Activated CD4-positive, alpha-beta memory T cell treated with anti-CD3 and anti-CD28 coated beads, Interleukin-2, amount 10 ng/mL, durations not matched to agents 7 days and 5 days (primary cell): ENCODE measurements at places on chromosomes 12 and 14. TPM values are rescaled to one million over a fixed set of nuclear protein-coding genes. Genes with fewer than 3 reads are reported as not detected.

The AICDA gene
- total RNA-seq: not detected

The SLC17A8 gene
- not detected for total RNA-seq

- H3K4me1 ChIP-seq: no peaks in the 10 kb centered on the region
- no peaks in the 10 kb centered on the region for H3K27me3 ChIP-seq
- H3K27ac ChIP-seq: no peak overlapping the region
- H3K36me3 ChIP-seq: no peaks in the 10 kb centered on the region
- no peak for DNase-seq
Observed at GRCh38 chr14:81633496-81633895, 99.8 kb upstream of the SEL1L start.

The JPH4 gene
- not detected for total RNA-seq

The CLECL1 gene
- 13.5 TPM for total RNA-seq

GRCh38 chr12:3705354-3705675 is 47.6 kb downstream of the CRACR2A start:
- H3K36me3 ChIP-seq: peaks cover 28% of the 10 kb centered on the region
- DNase-seq: no peak

DNA sequence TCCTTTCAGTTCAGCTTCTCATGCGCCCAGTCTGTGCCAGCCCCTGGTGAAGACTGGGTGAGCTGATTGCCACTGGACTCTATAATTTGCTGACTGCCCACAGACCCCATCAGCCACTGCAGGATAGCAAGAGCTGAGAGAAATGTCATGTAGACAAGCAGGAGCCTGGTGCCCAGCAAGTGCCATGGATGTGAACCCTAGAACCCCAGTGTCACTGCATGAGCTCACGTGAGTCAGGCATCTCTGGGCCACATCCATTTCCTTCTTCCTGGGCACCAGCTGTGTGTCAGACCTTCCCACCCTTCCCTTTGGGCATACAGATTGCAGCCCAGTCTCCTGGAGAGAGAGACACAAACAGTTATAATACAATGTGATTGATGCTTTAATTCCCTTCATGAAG is 73.8 kb downstream of the NTF3 start:
- H3K27ac ChIP-seq: no peak overlapping the region
- DNase-seq: no peak
- no peaks in the 10 kb centered on the region for H3K4me1 ChIP-seq
- peaks cover 2% of the 10 kb centered on the region for H3K27me3 ChIP-seq

- H3K4me1 ChIP-seq: peaks cover 6% of the 10 kb centered on the region
- no peak overlapping the region for H3K4me3 ChIP-seq
- H3K27me3 ChIP-seq: no peaks in the 10 kb centered on the region
- H3K36me3 ChIP-seq: peaks cover 5% of the 10 kb centered on the region
Observed at GRCh38 chr14:45066667-45067066, 17.2 kb upstream of the PRPF39 start.

The MYBPC1 gene
- not detected for total RNA-seq

DNA sequence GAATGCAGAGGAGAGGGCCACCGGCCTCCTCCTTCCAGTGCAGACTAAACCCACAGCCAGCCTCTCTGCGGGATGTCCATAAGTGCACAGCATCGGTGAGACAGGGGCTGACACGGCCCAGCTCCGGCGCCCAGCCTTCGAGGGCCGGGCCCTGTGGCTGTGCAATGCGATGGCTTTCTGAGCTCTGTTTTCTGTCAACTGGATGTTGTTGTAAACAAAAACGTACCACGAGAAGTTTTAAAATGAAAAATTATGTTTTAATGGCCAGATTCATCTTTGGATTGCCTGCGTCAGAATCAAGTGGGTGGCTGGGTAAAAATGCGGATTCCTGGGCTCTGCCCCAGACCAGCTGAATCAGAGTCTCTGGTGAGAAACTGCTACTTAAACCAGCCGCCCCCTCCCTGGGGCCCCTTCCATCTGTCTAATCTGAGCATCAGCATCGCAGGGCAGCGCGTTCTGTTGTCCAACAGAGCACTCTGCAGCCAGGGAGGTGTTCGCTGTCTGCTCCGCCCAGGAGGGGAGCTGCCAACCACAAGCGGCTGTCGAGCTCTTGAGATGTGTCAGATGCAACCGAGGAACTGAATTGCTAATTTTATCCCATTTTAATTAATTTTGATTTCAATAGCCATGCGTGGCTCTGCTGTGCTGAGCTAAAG is 133.4 kb downstream of the RFLNA start:
- H3K4me3 ChIP-seq: no peak overlapping the region
- peaks cover 40% of the 10 kb centered on the region for H3K36me3 ChIP-seq
- no peak for DNase-seq
- H3K27ac ChIP-seq: no peak overlapping the region

DNA sequence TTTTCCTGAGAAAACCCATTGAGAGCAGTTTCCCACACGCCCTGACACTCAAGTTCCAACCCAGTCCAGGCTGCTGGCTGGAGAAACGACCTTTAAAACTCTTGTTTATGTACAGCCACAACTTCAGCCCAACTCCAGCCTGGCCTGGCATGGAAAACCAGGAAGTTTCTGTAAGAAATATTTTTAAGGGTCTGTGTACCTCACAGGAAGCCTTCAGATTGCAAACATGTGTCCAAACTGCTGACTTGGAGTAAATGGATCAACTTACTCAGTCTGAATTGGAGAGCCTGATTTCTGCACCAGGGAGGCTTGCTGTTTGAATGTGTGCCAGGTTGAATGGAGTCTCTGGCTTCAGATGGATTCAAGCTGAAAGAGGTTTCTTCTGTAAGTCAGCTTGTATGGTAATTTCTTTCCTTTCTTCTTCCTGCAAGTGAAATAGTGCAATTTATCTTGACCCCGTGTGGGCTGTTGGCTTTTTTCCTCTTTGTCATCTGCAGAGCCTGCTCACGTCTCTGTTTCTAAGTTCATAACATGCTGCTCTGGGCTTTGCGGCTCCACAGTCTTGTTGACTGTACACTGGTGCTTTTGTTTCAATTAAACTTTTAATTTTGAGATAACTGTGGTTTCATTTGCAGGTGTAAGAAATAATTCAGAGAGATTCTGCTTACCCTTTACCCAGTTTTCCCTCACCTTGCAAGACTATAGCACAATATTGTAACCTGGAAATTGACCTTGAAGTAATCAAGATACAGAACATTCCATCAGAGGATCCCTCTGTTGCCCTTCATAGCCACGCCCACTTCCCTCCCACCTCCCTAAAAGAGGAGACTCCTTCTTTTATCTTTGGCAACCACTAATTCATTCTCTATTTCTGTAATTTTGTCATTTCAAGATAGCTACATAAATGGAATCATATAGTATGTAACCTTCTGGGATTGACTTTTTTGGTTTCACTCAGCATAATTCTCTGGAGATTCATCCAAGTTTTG is 109.7 kb upstream of the PRMT8 start:
- no peaks in the 10 kb centered on the region for H3K36me3 ChIP-seq
- DNase-seq: no peak
- H3K27me3 ChIP-seq: peaks cover 29% of the 10 kb centered on the region
- H3K4me3 ChIP-seq: no peak overlapping the region
